ENCODE measurements at places on chromosomes 2 and 18.

DNA sequence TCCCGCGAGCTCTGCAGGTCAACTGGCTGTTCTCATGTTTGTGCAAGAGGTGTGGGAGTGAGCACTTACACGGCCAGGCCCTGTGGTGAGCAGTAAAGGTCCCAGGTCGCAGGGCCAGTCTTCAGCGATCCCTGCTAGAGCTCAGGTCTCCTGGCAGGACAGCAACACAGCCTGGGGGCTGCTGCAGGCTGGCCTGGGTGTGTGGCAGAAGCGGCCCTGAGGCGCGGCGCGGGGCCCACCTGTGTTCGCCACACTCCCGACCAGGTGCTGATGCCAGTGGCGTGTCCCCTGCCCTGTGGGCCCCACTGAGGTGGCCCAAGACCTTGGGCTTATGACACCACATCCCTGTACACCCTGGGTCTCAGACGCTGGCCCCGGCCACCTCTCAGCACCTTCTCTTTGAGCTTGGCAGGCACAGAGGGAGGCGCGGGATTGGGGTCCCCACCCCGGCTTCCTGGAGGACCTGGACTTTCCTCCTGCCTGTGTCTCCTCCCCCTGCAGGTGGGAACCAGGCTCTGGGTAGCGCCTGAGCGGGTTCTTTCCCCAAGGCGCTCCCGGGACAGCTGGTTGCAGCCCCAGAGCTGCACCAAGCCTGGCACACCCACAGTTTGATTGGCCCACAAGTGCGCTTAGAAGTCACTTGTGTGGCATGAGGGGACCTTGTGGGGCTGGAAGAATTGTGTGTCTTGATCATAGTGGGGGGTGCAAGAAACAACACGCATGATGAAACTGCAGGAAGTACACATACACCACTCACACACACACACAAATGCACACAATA is 59.2 kb downstream of the TWIST2 start:
- DNase-seq: no peak

DNA sequence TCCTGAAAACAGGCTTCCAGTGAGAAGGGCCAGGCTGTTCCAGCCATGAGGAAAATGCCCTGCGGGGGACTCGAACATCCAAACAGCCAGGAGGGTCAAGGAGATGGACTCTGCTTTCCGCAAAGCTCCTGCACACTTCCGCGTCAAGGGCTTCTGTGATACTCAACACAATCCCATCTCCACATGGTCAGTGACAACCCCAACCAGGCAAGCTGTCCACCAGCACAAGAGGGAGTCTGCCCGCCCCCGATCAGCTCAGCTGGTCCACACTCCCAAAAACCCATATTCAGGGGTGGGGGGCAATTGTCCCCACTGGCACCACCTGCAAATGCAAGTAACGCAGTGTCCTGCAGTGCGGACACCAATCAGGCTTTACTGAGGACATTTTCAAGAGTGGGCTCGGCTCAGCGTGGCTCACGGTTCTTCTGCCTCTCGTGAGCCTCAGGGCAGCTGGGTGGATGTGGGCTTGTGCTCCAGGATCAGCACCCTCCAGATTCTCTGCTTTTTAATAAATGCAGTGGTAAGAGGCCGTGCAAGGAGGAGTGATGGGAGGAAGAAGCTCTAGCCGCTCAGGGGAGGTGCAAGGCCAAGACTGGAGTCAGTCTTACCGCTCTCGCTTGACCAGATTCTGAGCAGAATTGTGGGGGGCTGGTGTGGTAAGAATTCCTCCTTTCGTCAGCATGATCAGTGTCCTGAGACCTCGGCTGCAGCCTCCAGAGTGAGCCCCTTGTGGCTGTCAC is 19.5 kb upstream of the CIDEA start:
- DNase-seq: no peak

- no peak for DNase-seq
Observed at GRCh38 chr2:127365211-127365643, 22.5 kb downstream of the MAP3K2 start.

DNA sequence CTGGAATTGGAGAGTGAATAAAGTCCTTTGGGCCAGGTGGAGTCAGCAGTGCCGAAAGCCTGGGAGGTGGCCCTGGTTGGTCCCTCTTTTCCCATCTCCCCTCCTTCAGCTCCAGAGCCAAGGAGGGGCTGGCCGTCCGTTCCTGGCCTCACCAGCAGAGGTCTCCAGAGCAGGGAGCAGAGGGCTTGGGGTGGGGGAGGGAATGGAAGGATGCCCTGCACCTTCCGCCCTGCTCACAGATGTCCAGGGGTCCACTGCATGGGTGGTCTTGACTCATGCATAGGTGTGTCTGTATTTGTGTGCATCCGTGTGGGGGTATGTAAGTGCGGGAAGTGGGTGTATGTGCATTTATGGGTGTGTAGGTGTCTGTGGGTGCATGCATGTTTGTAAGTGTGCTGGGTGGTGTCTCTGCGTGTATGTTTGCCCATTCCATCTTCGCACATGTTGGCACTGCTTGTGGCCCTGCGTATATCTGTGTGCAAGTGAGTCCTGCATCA is 201.8 kb downstream of the ZFP36L2 start:
- DNase-seq: no peak

DNA sequence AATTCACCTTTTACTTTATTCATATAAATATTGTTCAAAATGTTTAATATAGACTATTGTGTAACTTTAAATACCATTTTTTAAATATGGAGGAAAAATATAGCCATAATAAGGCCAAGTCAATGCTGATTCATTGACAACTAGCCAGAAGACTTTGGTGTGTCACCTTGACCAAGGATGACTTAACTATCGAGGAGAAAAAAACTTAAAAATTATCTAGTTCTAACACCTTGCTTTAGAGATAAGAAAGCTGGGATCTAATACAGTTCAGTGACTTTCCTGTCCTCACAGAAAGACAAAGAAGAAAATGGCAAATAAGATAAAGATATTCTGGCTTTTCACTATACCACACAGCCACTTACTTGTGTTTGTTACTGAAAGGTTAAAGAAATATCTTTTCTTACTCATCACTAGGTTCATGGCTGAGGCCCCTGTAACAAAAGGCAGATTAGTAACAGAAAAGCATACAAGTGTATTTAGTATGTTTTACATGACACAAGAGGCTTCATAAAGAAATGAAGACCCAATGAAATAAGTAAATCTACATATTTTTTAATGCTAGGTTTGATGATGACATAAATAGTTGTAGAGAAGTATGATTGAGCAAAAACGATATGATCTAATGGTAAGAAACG is 65.9 kb upstream of the LRRTM1 start:
- no peak for DNase-seq

- DNase-seq: no peak
Observed at GRCh38 chr2:227759411-227760118, 13.9 kb downstream of the SCYGR8 start.

DNA sequence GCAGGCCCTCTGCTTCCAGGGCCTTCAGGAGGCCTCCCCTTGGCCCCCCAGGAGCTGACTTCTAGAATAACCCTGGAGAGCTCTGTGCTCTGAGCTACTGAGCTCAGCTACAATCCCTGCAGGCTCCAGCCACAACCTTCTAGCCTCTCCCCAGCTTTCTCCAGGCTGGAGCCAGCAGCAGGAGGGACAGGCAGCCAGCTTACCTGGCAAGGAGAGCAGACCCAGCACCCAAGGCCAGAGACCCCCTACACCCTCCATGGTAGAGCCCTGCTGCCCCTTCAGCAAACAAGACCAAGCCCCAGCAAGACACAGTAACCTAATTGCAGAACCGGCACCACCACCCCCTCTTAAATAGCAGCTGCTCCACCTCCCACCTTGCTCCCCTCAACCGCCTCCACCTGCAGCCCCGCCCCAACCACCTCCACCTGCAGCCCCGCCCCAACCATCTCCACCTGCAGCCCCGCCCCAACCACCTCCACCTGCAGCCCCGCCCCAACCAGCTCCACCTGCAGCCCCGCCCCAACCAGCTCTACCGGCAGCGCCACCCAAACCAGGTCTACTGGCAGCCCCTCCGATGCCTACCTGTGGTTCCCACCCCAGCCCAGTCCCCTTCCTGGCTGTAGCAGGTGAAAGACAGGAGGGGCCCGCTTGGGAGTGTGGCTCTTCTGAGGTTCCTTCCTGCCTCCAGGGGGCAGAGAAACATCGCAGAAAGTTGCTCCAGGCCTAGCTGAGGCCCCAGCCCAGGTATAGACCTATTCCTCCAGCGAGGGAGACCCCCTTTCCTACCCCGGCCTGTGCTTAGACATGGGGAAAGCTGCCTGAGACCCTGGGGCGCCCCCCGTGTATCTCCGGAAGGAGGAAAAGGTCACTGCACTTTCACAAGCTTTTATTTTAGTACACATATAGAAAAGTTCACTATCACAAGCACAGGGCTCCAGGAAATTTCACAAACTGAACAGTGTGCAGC is at the start of gene ASTL:
Gene ASTL, minus strand, starts transcription at position 324 of the 967 bp plus-strand sequence. Its CDS starts 66 bp downstream, at position 258.
- DNase-seq: no peak

DNA sequence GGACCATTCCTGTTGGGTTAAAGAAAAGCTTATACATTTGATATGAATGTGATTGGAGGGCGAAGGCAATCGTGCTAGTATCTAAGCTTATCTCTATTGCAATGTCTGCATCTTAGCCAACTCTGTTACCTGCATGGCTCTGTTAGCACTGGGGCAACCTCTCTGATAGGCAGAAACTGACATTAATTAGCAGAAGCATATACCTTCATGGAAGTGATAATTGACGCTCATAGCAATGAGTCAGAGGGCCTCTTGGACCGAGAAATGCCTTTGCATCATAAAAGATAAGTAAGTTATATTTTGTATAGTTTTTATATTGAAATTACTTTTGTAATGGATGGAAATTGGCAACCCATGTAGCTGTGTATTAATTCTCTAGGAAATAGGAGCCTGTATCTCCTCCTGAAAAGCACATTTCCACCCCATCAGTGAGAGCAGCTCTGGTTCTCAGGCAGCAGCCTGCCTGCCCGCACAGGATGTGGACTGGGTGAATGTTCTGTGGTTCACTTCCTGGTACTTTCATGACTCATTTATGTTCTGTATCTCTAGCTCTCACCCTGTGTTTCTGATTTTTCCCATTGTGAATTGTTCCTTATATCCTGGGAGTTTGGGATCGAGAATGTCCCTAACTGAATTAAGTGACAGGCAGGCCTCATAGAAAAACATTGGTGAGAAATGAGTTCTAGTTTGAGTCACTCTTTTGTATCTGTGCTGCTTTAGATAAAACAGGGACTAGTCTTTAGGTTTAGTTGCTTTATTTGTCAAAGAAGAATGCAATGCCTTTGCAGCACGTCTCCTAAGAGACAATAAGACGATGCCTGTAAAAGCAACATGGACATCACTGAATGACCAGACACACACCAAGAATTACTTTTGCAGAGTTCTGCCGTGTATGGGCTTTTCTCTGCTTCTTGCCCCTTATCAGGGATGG is 344.9 kb downstream of the DCDC2C start:
- no peak for DNase-seq

DNA sequence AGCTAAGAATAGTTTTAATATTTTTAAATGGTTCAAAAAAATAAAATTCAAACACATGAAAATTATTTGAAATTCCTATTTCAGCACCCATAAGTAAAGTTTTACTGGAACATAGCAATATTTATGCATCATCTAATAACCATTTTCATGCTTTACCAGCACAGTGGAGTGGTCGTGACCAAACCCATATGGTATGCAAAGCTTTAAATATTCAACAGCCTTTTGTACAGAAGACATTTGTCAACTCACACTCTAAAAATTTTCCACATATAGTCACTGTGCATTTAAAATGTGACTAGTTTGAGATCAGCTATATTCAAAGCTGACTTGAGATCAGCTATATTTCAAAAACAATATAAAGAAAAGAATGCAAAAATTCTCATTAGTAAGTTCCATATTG is 46.2 kb downstream of the PUM2 start:
- DNase-seq: no peak

- DNase-seq: no peak
Observed at GRCh38 chr2:69089266-69089665, 76.3 kb downstream of the ANTXR1 start.

- no peak for DNase-seq
Observed at GRCh38 chr2:37786854-37787253, 115.4 kb upstream of the CDC42EP3 start.

GRCh38 chr18:49017813-49018553 is 67.2 kb upstream of the SMAD7 start:
- no peak for DNase-seq

DNA sequence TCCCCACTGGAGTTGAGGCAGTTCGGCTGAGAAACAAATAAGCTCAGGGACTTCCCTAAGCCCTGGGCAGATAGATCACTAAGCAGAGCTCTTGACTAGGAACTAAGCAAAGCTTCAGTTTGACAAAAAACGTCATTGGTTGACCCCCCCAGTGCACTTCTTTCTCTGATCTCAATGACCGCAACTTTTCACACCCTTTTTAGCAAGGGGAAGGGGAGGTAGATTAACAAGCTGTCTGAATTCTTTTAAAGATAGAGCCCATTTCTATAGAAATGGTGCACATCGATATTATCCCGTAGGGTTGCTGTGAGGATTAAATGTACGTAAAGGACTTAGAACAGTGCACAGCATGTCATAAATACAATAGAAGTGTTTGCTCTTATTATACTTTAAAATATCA is 42.5 kb downstream of the PIEZO2 start:
- no peak for DNase-seq

- no peak for DNase-seq
Observed at GRCh38 chr2:212073360-212073759, 465.2 kb downstream of the ERBB4 start.

- DNase-seq: no peak
Observed at GRCh38 chr2:65397122-65397521, 35.3 kb downstream of the SPRED2 start.

- no peak for DNase-seq
Observed at GRCh38 chr2:162317861-162318327, 590 bp downstream of the IFIH1 start.

GRCh38 chr2:132929786-132930185 is 259.8 kb upstream of the LYPD1 start:
- DNase-seq: no peak

DNA sequence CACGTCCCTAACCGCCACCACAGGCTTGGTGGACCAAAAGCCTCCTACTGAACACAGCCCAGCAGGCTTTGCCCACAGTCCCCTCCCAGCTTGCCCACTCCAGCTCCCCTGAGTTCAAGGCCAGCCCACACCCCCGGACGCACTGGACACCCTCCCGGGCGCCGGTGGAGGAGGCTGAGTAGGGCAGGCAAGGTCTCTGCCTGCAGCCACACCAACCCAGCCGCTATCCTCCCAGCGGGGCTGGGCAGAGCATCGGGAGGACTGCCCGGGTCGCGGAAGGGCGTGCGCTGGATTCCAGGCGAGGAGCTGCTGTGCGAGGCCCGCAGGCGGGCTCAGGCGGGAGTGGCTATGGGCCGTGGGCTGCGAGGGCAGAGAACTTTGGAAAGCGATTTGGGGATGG is 49.5 kb downstream of the PLEKHB2 start:
- DNase-seq: no peak

DNA sequence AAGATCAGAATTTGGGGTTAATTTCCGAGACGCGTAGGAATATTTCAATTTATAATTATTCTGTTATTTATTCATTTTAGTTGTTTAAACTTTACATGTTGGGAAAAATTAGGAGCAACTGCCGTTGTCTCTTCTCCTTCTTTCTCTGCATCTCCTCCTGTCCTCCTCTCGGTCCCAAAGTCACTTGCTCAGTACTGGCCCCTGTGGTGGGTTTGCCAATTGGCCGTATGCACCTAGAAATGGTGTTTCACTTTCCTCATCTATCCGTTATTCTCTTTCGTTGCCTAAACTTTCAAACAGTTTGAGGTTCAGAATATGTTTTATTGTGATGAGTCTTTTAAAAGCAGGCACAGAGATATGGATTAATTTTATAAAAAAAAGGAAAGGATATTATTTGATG is 517.9 kb downstream of the PLCL1 start:
- no peak for DNase-seq

- DNase-seq: no peak
Observed at GRCh38 chr2:133097666-133098065, 427.7 kb upstream of the LYPD1 start.
